ENCODE measurements at places on chromosomes 5 and 9.

DNA sequence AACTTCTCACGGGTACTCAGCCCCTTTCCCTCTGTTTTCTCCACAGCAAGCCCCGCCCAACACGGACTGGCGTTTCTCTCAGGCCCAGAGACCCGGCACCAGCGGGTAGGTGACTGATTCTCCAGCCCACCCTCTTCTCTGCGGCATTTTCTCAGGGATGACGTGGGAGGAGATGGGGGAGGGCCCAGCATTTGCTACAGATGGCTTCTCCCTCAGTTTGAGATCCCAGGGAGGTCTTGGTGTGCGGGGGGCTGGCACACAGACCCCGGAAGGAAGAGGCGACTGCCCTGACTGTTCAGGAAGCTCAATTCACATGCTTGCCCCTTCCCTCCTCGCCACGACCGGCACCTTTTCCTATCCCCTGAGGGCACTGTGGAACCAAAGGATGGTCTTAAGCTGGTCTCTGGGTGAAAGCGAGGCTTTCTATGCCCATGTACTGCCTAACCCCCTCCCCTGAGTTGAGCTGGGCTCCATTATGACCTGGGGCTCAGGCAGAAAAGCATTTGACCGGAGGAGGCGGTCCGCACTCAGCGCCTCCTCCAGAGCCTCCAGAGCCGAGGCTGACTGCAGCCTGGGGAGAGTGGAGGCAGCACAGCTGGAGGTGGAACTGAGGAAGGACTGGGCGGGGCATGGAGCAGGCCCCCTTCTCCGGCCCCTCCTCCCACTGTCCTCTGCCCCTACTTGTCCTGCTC lies 6.0 kb downstream of the PCDHGC5 start:
- DNase-seq = no peak

- no peak for DNase-seq
These were observed 138.8 kb upstream of the NR4A3 start for GRCh38 chr9:99682870-99683269.

DNA sequence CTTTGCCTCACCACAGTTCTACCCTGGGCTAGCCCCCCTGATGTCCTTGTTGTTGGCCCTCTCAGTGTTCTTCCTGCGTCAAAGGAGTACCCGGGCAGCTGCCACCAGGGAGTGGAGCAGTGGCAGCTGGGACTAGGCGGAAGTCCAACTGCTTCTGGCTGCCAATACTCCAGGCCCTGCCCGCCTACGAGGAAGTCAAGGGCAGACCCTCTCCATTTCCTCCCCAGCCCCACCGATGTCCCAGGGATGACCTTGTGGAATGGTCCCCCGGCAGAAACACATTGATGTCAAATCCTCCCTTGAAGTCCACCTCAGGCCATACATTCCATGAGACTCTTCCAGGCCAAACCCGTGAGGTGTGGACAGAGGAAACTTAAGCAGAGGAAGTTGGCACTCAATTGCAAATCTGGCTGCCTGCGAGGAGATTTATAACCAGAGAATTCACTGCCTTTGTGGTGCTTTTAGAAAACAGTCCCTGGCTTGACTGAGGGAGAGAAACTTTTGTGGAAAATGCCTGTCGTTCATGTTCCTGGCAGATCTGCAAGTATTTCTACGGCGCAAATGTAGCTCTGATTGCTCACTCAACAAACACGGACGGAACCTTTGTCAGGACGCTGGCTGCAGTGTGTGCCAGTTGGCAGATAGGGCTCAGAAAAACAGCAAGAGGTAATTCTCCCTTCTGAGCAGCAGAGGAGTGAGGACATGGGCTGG lies 339.7 kb downstream of the RAB3C start:
- no peak for DNase-seq

- no peak for DNase-seq
These were observed 85.0 kb downstream of the LMX1B start for GRCh38 chr9:126698756-126699155.

- DNase-seq = no peak
These were observed 911.2 kb downstream of the EFNA5 start for GRCh38 chr5:106759581-106759980.

GRCh38 chr5:1657161-1657741 lies 133.5 kb upstream of the LPCAT1 start:
- no peak for DNase-seq

- no peak for DNase-seq
These were observed 93.2 kb upstream of the CPEB4 start for GRCh38 chr5:173794901-173795416.

GRCh38 chr9:136526625-136527066 lies 19.2 kb downstream of the NOTCH1 start:
- DNase-seq = no peak

GRCh38 chr9:135075234-135076142 lies 12.0 kb upstream of the OLFM1 start:
- DNase-seq = no peak

GRCh38 chr9:88536023-88536324 lies 996 bp downstream of the NXNL2 start:
- DNase-seq = no peak

GRCh38 chr9:109387206-109387605 lies 66.3 kb upstream of the EPB41L4B start:
- DNase-seq = no peak

Measured in T-helper 22 cell (primary cell).